NCI-H187 (cell line): ENCODE measurements at places on chromosomes 1 and 21.

GRCh38 chr21:44509539-44509938 lies 30.5 kb downstream of the KRTAP10-1 start:
- no peak for DNase-seq

- no peak for DNase-seq
These were observed 10.6 kb upstream of the COL6A1 start for GRCh38 chr21:45970674-45971615.

DNA sequence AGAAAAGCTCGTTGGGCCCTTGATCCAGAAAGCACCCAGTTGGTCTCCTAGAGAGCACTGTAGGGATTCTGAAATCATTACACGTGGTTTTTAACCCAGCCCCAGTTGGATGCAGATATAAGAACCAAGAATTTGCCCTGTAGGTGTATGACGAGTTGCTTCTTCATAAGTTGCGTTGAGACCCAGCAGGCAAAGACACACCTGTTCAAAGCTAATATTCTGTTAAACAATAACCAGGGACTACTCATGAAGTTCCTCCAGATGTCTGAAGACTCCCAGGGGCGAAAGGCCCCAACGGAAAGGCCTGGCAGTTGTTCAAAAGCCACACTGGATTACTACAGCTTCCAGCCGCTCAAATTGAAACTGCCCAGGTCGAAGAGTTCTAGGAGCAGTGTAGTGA lies 88.6 kb upstream of the HNRNPU start:
- no peak for DNase-seq

GRCh38 chr1:59272507-59272906 lies 24.4 kb upstream of the FGGY start:
- DNase-seq: no peak

GRCh38 chr1:224874775-224875174 lies 54.7 kb upstream of the DNAH14 start:
- no peak for DNase-seq

DNA sequence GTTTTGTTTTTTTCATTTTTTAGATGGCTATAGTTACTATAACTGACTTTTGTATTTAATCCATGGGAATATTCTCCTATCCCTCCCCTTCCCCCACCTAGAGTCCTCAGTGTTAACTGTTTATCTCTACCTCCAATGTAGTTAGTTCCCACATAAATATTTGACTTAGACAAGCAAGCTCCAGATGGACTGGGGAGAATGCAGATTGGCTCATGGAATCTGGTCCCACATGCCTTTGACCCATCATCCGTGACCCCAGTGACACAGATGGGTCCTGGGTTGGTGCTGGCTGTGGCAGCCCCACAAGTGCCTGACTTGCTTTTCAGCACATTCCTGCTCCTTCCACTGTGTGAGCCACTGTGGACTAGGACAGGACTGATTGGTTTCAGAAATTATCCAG lies 41.8 kb downstream of the ATP2B4 start:
- DNase-seq: no peak

GRCh38 chr1:38444311-38444710 lies 397.7 kb upstream of the POU3F1 start:
- no peak for DNase-seq

DNA sequence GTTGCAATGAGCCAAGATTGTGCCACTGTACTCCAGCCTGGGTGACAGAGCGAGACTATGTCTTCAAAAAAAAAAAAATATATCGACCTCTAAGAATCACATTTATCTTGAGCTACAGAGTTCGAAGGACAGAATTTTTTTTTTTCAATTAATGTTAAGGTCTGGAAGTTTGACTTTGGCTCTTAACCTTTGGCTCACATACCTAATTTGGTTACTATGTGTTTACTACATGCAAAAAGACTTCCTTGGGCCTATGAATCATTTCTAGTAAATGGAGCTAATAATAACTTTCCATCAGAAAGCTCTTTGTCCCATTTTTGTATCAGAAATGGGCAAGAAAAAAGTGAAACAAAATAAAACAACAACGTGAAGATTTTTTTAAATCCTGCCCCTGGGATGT lies 351.2 kb downstream of the SMYD3 start:
- DNase-seq: no peak

GRCh38 chr1:64659478-64660138 lies 85.3 kb upstream of the RAVER2 start:
- DNase-seq: no peak

- DNase-seq: no peak
These were observed 822.8 kb downstream of the BRINP3 start for GRCh38 chr1:189654906-189655305.

DNA sequence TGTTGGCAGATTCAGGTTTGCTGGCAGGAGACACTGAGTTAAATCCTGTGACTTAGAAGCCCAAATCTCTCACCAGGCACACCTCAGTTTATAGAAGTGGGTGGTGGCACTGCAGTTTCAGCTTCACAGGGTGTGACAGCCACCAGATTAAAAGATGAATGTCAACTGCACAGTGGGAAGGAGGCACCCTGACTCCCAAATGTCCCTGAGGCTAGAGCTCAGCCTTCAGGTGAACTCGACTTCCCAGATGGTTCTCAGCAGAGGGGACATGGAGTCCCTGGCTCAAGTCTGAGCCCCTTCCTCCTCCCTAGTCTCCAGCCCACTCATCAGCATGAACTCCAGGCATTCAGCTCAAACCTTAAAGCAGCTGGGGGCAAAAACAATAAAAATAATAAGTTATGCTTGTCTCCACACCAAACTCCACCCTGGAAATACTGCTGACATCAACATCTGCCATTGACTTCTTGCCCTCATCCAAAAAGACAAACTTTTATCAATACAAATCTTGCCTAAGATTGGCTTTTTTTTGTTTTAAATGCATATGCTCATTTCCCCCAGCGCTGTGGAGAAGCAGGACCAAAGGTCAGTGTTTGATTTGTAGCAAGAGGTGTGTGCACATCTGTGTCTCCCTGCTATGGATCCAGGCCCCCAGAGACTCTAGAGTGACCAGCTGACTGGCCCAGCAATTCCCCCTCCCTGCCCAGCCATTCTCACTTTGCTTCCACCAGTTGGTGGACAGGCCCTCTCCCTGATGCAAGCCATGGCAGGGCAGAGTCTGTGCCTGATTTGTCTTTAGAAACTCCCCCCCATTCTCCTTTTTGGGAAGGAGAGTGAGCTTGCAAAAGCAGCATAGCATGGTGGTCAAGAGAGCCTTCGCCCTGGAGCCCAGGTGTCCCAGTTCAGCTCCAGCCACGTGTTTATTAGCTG lies 18.5 kb upstream of the S100A7 start:
- DNase-seq: no peak

GRCh38 chr1:96538883-96539282 lies 182.7 kb upstream of the PTBP2 start:
- no peak for DNase-seq

DNA sequence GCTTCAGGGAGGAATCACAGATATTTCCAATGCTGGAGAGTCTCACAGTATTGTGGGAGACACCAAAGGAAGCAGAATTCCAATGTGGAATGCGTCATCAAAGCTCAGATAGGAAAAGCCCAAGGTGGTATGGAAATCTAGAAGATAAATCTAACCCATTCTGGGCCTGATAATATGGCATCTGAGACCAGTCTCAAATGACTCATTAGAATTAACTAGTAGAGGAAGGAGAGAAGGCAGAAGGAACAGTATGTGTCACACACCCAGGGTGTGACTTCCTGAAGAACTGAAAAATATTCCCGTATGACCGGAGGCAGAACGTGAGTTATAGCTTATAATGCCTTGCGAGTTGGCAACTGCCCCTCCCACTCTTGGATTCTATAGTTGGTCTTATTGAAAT lies 499.2 kb downstream of the PLPP3 start:
- no peak for DNase-seq

DNA sequence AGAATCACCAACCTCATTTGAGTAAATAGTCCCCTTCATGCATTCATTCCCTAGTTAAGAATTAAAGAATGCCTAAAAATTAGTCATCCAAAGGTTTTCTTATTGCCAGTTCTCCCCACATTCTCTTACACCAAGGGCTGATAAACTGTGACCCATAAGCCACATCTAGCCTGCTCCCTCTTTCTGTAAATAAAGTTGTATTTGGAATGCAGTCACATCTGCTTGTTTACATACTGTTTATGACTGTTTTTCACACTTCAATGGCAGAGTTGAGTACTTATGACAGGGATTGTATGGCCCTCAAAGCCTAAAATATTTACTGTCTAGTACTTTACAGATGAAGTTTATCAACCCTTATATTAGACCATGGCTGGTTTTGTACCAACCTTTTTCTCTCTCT lies 16.1 kb upstream of the DYRK1A start:
- no peak for DNase-seq
